B cell (primary cell): ENCODE measurements at places on chromosomes 11 and 22.
A peak's percentile ranks its signal among the peaks of the same experiment; 100 is the strongest.

GRCh38 chr11:71996946-71997345, 1.8 kb upstream of the IL18BP start:
- DNase-seq, result peak; percentile 58

DNA sequence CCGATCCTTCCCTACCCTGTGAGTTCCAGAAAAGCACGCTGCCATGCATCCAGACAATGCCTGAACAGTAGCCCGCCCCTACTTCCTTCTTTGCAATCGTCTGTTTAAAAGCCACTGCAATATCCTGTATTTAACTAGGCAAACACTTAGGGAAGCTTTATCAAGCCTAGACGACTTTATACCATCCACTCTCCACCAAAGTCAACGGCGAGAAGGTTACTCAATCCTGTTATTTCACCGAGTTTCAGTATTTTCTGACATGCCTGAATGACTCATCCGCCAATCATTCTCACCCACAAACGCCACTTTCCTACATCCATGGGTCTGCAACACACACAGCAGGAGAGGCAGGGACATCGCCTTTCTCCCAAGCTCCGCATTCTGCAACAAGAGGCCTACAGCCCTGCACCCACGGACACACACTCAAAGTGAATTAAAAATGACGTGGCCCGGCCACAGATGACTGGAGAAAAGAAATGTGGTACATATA, 9.3 kb downstream of the CELSR1 start:
- DNase-seq, result no peak

GRCh38 chr22:49046546-49047361, 780.9 kb downstream of the BRD1 start:
- no peak for DNase-seq

DNA sequence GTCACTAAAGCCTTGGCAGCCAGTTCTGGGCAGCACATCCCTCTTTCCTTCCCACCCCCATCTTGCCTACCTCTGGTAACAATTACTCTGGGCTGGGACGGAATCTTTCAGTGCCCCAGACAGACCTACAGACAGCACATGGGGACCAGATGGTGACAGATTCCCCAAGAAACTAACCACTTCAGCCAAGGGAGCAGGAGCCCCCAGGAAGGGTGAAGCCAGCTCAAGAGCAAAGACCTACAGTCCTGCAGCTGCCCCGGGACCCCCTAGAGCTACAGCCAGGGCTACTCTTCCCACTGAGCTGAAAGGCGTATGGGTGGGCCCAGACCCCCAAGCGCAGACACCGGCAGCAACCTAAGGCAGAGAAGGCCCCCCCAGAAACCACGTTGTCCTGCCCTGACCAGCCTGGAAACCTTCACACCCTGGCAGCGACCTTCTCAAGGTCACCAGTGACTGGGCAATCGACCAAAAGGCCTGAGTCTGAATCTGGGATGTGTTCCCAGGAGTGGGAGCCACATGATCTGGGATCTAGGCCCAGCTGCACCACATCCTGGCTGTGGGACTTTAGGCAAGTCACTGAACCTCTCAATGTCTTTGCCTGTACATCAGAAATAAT, 65.8 kb downstream of the LRRC32 start:
- DNase-seq, result no peak

DNA sequence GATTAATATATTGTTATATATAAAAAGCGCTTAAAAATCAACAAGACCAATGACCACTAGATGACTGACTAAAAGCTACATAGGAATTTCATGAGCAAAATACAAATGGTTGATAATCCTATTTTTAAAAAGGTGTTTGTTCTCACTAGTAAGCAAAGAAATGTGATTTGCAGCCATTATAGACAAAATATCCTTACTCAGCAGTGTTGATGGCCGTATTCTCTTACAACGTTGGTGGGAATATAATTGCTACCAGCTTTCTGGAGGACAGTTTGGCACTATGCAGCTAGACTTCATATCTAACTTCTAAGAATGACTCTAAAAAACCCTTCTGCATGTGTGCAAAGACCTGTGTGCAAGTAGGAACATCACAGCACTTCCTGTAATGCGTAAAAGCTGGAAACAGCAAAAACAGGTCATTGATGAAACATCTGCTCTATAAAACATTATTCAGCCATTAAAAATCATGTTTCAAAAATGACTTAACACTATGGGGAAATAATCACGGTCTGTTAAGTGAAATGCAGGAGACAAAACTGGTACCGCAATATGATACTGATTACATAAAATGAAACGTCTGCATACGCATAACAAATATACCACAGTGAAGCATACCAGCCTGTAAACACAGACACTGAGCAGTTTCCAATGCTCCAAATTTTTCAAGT, 70.1 kb upstream of the LINC01488 start:
- DNase-seq, result no peak
